ENCODE measurements at places on chromosomes 3 and 15. TPM values are rescaled to one million over a fixed set of nuclear protein-coding genes. Genes with fewer than 3 reads are reported as not detected.

DNA sequence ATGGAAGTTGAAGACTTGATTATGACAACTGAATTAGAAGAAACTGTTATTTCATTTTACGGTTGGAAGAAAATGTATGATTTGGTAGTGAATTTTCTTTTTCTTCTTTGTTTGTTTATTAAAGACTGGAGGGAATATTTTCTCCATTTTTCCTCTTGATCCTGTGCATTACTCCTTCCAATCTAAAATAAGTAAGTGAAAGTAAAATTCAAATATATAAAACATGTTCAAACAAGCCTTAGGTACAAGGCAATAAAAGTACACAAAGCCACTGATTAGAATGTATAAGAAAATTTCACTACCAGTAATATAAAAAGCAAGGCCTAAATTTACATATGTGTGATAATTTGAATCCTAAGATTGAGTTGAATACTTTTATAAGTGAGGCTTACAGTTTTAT lies 181.2 kb upstream of the MME start:
- H3K4me3 ChIP-seq: no peak overlapping the region
- no peak overlapping the region for H3K27ac ChIP-seq
- no peaks in the 10 kb centered on the region for H3K36me3 ChIP-seq
- H3K4me1 ChIP-seq: no peaks in the 10 kb centered on the region
- no peaks in the 10 kb centered on the region for H3K27me3 ChIP-seq
- DNase-seq: no peak

Gene UBA3
- total RNA-seq: 96.9 TPM

- H3K4me3 ChIP-seq: no peak overlapping the region
- no peaks in the 10 kb centered on the region for H3K36me3 ChIP-seq
- no peaks in the 10 kb centered on the region for H3K4me1 ChIP-seq
Measured at GRCh38 chr3:77373619-77374018, 333.7 kb downstream of the ROBO2 start.

DNA sequence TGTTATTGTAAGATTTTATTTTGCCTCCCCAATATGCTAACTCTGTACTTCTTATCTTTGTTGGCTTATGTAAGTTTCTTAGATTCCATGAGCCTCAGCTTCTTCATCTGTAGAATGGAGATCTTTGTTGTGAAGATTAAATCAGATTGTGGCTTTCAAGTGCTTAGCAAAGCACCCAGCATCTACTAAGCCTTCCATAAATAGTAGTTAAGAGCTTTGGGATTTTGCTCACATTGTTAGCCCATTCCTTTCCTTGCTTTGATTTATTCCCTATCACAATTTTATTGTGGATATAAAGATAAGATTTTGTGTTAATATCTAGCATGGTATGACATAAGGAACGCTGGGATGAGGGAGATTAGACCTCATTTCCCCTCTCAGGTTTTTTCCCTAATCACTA lies 501.4 kb downstream of the PYDC2 start:
- H3K4me3 ChIP-seq: no peak overlapping the region

GRCh38 chr3:161028555-161029153 lies 76.5 kb downstream of the B3GALNT1 start:
- no peak overlapping the region for H3K27ac ChIP-seq
- H3K36me3 ChIP-seq: peaks cover 3% of the 10 kb centered on the region
- no peak for DNase-seq
- peaks cover under 1% of the 10 kb centered on the region for H3K4me1 ChIP-seq

GRCh38 chr15:97837896-97838295 lies 122.6 kb upstream of the ARRDC4 start:
- no peaks in the 10 kb centered on the region for H3K36me3 ChIP-seq
- no peak overlapping the region for H3K27ac ChIP-seq
- H3K4me1 ChIP-seq: no peaks in the 10 kb centered on the region
- H3K4me3 ChIP-seq: no peak overlapping the region

DNA sequence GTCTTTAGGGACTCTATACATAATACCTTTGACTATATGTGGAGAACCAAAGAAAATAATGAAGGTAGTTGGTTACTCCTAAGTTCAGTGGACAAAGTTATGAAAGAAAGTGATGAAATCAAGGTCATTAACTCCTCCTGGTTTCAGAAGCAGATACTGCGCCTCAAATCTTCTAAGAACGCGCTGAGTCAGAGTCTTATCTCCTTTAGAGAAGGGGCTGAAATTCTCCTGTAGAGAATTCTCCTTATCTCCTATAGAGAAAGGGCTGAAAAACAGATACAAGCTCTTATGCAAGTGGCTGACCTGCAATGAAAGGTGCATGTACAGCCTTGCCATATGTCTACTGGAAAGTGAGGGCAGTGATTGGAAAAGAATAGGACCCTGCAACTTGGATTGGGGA lies 824.2 kb downstream of the NSUN3 start:
- H3K4me3 ChIP-seq: no peak overlapping the region
- H3K36me3 ChIP-seq: no peaks in the 10 kb centered on the region
- no peak overlapping the region for H3K27ac ChIP-seq

- H3K27me3 ChIP-seq: no peaks in the 10 kb centered on the region
- H3K36me3 ChIP-seq: peaks cover 2% of the 10 kb centered on the region
- no peak for DNase-seq
- H3K27ac ChIP-seq: no peak overlapping the region
- H3K4me3 ChIP-seq: no peak overlapping the region
Measured at GRCh38 chr3:138806376-138807080, 28.2 kb downstream of the PIK3CB start.

GRCh38 chr3:9721015-9721699 lies 10.4 kb upstream of the BRPF1 start:
- H3K36me3 ChIP-seq: no peaks in the 10 kb centered on the region
- no peak overlapping the region for H3K27ac ChIP-seq
- DNase-seq: no peak
- peaks cover 14% of the 10 kb centered on the region for H3K27me3 ChIP-seq

Gene FSD2
- total RNA-seq: not detected

- H3K27ac ChIP-seq: no peak overlapping the region
- H3K27me3 ChIP-seq: peaks cover 63% of the 10 kb centered on the region
- H3K36me3 ChIP-seq: no peaks in the 10 kb centered on the region
- peaks cover 4% of the 10 kb centered on the region for H3K4me1 ChIP-seq
- DNase-seq: no peak
Measured at GRCh38 chr3:128553560-128553959, 60.6 kb upstream of the GATA2 start.

- H3K4me3 ChIP-seq: no peak overlapping the region
- H3K27me3 ChIP-seq: peaks cover 2% of the 10 kb centered on the region
- no peak overlapping the region for H3K27ac ChIP-seq
- no peaks in the 10 kb centered on the region for H3K36me3 ChIP-seq
- peaks cover 5% of the 10 kb centered on the region for H3K4me1 ChIP-seq
Measured at GRCh38 chr15:60745469-60746061, 266.6 kb upstream of the ICE2 start.

DNA sequence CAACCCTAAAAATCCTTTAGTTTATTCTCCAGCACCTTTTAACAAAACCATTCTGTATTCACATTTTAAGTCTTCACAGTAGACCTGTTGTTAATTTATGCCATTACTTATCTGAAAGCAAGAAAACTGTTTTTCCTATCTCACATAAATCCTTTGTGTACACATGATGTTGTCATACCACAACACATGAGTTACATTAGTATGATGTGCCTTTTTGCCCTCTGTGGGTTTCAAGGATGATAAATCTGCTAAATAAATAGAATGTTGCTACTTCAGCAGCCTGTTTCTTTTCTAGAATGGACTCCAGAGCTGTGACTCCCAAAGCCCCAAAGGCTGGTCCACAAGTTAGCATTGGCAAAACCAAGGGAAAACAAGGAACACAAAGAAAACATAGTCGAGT lies 151.6 kb downstream of the SERPINI1 start:
- no peak overlapping the region for H3K4me3 ChIP-seq
- no peak for DNase-seq
- H3K27me3 ChIP-seq: peaks cover 19% of the 10 kb centered on the region
- H3K36me3 ChIP-seq: no peaks in the 10 kb centered on the region
- H3K4me1 ChIP-seq: peaks cover 2% of the 10 kb centered on the region

DNA sequence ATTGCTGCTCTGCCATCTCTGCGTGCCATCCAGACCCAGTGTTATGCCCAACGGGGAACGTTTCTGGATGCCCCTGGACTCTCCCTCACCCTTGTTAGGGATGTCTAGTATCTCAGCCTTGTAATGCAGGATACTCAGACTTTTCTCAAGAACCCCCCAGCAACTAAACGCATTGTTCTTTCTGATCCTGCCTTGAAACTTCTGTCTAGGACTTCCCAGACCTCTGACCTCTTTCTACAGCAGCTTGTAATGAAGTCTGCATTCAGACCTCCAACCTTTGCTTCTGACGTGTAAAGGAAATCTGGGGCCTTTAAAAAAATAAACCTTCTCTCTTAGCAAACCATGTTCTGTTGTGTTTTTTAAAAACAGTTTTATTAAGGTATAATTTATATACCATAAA lies 139.5 kb downstream of the KCNAB1 start:
- no peak overlapping the region for H3K4me3 ChIP-seq
- DNase-seq: no peak
- no peaks in the 10 kb centered on the region for H3K4me1 ChIP-seq
- no peak overlapping the region for H3K27ac ChIP-seq

DNA sequence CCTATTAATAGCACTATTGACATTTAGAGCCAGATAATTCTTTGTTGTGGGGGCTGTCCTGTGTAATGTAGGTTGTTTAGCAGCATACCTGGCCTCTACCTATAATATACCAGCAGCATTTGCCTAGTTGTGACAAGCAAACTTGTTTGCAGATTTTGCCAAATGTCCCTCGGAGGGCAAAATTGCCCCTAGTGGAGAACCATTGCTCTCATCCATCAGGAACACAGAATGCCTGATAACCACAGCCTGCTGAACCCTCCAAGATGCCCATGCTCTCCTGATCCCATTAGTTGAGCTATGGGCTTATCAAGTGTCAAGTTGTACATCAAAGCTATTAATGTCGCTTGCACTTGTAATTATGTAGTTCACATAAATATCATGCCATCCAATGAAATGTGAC lies 15.0 kb upstream of the KBTBD8 start:
- no peak for DNase-seq
- H3K27ac ChIP-seq: no peak overlapping the region
- no peaks in the 10 kb centered on the region for H3K36me3 ChIP-seq

- no peaks in the 10 kb centered on the region for H3K4me1 ChIP-seq
- H3K36me3 ChIP-seq: peaks cover 64% of the 10 kb centered on the region
- no peak for DNase-seq
- no peak overlapping the region for H3K27ac ChIP-seq
- H3K4me3 ChIP-seq: no peak overlapping the region
Measured at GRCh38 chr3:132456136-132456535, 38.8 kb downstream of the DNAJC13 start.

GRCh38 chr3:65101450-65101849 lies 413.6 kb upstream of the ADAMTS9 start:
- no peaks in the 10 kb centered on the region for H3K27me3 ChIP-seq
- DNase-seq: no peak
- H3K27ac ChIP-seq: no peak overlapping the region

DNA sequence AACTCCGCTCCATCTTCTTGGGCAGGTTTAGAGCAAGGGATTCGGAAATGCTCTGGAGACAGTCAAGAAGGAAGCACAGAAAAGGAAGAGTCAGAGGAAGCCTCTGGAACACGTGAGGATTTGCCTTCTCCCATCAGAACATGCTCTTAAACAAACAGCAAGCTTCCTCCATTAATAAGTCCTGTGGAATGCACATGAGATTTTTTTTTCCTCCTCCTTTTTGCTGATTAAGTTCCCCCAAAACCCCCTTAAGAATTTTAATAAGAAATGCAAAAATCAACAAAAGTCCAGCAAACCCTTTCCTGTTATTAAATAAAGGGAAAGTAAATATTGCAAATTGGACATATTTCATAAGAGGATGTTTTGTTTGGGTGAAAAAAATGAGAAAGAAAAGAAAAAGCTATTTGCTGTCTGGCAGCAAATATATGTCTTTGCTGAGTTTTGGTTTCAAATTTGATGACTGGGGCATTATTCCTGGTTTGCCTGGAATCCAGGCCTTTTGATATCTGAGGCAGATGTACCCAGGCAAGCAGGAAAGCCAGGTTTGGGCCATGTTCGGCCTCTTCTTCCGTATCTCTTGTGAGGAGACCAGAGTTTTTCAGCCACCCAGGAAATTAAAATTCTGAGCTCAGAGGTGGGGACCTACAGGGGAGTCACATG lies 7.9 kb upstream of the TSEN2 start:
- no peak for DNase-seq
- no peaks in the 10 kb centered on the region for H3K36me3 ChIP-seq
- H3K27ac ChIP-seq: no peak overlapping the region
- H3K4me1 ChIP-seq: peaks cover 40% of the 10 kb centered on the region
- no peak overlapping the region for H3K4me3 ChIP-seq
- H3K27me3 ChIP-seq: no peaks in the 10 kb centered on the region

- no peaks in the 10 kb centered on the region for H3K4me1 ChIP-seq
- no peaks in the 10 kb centered on the region for H3K36me3 ChIP-seq
- no peak for DNase-seq
- peaks cover 36% of the 10 kb centered on the region for H3K27me3 ChIP-seq
- H3K27ac ChIP-seq: no peak overlapping the region
- no peak overlapping the region for H3K4me3 ChIP-seq
Measured at GRCh38 chr3:9133656-9134055, 115.8 kb downstream of the SRGAP3 start.

Gene LMAN1L
- 0.48 TPM for total RNA-seq

DNA sequence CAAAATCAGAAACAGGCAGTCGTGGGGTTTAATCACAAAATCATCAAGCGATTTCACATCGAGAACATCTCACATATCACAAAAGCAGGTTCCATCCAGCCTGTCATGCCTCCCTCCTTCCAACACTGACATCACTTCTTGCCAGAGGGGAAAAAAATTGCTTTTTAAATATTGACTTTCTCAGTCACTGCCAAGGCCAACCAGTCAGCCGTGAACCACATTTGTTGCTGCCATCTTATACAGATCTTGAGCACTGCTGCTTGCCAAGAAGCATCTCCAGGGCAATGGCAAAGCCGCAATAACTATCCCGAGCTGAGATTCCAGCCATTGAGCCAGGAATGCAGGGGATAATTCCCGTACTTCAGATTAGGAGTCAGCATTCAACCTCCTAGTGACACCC lies 174.6 kb downstream of the ANXA2 start:
- no peaks in the 10 kb centered on the region for H3K36me3 ChIP-seq
- no peak overlapping the region for H3K27ac ChIP-seq
- no peaks in the 10 kb centered on the region for H3K4me1 ChIP-seq
- no peak for DNase-seq

- no peak overlapping the region for H3K27ac ChIP-seq
- peaks cover 3% of the 10 kb centered on the region for H3K4me1 ChIP-seq
- peak; percentile 64 for DNase-seq
Measured at GRCh38 chr3:100590114-100590839, 19.1 kb upstream of the ADGRG7 start.
